Stimulated activated CD8-positive, alpha-beta memory T cell treated with anti-CD3 and anti-CD28 coated beads, Interleukin-7, amount 100 ng/mL, for 1 hour (primary cell): ENCODE measurements at places on chromosomes 7 and 10.

DNA sequence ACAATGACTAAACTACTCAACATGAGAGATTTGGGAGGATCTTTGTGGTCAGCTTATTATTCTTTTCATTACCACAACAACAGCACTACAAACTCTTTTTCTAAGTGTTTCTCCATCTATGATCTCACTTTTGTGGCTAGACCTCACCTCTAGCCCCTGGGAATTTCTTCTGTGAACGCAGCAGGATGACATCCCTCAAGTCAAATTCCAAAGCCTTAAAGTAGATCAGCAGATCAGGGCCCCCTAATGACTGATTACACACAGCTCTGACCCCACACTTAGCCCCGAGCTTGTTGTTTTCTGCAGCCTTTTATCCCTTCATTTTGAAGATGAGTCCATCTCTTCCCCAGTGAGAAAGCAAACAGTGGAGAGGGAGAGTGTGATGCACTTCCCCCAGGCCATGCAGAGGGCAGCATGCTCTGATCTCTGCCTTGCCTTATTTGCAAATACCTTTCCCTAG, 27.3 kb downstream of the TFAM start:
- no peak for DNase-seq

DNA sequence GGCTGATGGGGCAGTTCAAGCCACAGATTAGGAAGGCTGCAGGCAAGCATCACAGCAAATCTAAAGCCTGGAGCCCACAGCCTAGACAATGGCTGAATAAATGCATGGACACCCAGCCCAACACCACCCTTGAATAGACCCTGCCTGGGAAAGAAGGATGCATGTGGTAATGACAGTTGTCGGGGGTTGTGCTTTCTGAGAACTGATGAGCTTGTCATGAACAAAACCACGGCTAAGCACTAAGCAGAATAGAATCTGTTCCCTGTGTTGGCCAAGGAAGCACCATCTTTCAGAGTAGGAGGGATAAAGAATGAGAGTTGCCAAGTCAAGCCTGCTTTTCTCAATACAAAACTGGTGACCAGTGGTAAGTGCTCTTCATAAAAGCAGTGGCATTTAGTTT, 66.1 kb upstream of the JCAD start:
- DNase-seq, result no peak

GRCh38 chr10:124722798-124723783, 21.1 kb downstream of the FAM53B start:
- DNase-seq, result no peak

DNA sequence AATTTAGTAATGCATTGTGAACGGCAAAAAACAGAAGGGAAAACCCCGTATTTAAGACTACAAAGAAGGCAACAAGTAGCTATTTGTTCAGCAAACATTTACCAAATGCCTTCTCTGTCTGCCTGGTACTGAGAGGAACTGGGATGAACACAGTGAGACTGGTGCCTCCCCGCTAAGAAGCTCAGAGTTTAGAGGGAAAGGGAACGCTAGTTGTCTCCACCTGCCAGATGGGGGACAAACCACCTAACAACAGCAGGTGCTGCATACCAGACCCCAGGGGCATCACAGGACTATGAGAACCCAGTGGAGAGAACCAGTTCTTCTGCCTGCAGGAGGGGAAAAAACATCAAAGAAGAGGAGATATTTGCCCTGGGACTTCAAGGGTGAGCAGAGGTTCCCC, 147.1 kb downstream of the SLC25A13 start:
- no peak for DNase-seq

DNA sequence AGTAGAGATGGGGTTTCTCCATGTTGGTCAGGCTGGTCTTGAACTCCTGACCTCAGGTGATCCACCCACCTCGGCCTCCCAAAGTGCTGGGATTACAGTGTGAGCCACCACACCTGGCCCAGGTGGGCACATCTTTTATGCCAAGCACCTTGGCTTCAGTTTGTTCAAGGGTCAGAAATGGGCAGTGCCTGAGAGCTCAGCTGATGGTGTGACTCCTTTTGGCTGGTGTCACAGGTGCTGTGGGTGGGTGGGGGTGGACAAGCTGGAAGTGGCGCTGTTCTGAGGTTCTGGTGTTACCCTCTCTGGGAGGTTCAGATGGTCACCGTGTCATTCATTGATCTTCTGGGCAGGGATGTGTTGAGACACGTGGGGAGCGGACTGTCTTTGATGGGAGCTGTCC, 11.5 kb downstream of the ADCY1 start:
- no peak for DNase-seq

DNA sequence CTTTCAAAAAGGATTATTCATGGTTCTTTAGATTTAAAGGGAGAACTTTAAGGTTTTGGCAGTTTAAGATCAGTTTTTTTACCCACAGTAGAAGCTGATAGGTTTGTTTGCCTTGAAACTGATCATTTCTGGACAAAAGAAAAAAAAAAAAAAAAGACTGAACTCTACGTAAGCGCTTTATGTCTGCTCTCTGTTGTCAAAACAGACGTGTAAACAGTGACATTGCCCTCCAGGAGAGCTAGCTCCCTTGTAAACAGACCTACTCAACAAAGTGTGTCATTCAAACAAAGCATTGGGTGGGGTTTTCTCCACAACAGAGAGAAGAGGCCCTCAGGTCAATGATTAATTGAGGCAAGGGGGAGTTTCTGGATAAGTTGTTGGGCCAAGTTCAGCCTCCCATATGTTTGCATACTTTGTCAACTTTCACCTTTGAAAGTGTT, 568.1 kb upstream of the LRRN3 start:
- no peak for DNase-seq

DNA sequence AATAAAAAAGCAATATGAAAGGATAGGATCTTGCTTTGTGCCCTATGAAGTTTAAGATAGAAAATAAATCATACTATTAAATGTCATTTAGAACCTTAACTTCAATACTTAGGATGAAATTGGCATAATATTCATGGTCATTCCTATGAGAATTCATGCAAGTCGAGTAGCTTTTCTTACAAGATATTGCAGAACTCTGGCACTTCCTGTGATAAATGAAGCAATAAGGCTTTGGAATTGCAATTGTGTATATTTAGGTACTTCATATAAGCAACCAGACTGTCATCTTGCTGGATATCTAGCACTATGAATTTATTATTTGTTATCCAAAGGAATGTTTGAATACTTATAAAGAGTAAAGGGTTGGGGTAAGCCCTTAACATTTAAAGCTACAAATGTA, 116.5 kb downstream of the ZNF438 start:
- DNase-seq, result no peak
